ENCODE measurements at places on chromosomes 12 and 14.

DNA sequence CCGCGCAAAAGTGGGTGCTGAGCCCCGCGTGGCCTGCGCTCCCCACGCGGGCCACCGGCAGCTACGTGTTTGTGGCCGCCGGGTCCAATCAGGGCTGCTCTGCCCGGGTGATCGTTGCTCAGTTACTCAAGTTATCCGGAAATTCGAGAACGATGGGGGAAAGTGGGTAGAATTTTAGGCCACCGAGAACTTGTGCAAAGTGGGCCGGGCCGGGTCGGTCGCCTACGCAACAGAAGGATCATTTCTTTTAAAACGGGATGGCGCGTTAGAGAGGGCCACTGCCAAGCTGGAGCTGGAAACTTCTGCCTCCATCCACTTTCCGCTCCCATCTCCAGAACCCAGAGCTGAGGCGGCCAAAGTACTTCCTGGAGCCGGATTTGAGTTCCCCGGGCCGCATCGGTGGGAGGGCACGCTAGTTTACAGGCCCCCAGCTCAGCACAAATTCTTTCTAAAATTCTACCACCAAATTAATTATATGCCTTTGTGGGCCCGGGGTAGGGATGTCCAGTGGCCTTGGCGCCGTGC is 3.5 kb downstream of the RFX4 start:
- no peak for DNase-seq

DNA sequence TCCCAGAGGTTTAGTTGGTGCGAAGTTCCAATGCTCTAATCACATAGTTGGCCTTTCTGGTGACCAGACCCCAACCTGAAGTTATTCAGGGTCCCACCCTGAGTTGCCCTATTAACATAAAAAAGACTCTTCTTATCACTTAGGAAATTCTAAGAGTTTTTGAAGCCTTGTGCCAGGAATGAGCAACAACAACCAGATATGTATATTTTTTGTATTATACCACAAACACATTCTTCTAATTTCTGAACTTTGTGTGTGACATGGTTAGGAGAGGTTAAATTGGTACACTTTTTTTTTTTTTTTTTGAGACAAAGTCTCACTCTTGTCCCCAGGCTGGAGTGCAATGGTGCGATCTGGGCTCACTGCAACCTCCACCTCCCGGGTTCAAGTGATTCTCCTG is 320.4 kb upstream of the PDE3A start:
- no peak for DNase-seq

DNA sequence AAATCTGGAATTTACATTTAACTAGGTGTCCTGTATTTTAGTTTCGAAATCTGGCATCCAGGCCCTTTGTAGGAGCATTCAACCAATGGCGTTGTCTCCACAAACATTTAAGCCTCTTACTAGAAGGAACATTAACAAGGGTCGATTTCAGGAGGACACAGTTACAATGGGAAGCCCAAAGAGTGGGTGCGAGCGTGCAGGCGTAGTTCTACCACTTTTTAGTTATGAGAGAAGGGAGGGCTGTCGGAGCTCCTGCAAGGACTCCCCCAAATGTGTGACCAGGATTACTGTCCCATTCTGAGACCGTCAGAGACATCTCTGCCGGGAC is 365 bp upstream of the ABHD4 start:
- no peak for DNase-seq

DNA sequence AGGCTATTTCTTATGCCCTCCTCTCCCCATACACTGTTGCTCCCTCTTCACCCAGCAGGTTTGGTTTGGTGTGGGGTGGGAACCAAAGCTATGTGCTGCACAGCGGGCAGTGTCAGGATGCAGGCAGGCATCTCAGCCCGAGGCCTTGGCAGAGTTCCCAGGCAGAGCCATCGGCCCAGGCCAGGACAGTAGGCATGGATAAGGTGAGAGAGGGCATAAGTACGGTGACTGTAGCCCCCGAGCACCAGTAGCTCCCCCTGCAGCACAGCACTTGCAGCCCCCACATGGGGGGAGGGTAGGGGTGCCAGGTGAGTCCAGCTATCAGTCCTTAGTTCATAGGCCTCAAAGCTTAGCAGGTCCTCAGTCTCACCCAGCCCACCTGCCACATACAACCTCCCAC is 7.2 kb downstream of the KLHL33 start:
- no peak for DNase-seq

GRCh38 chr14:24376448-24377070 is 8.6 kb downstream of the NFATC4 start:
- DNase-seq, result no peak

DNA sequence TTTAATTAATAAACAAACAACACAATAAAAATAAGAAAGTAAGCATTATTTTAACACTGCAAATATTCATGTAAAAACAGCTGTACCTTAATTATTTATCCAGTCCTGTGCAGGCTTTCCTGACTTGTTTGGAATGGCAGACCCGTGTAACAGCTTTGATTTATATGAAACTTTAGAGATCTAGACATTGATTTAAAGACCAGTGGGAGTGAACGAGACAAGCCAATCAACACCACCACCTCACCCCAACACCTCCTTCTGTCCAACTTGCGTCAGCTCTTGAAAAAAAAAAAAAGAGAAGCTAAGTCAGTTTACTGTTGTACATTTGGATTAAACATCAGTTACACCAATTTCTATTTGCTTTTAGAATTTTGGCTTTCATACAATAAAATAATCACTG is 22.3 kb downstream of the SLC38A4 start:
- no peak for DNase-seq

DNA sequence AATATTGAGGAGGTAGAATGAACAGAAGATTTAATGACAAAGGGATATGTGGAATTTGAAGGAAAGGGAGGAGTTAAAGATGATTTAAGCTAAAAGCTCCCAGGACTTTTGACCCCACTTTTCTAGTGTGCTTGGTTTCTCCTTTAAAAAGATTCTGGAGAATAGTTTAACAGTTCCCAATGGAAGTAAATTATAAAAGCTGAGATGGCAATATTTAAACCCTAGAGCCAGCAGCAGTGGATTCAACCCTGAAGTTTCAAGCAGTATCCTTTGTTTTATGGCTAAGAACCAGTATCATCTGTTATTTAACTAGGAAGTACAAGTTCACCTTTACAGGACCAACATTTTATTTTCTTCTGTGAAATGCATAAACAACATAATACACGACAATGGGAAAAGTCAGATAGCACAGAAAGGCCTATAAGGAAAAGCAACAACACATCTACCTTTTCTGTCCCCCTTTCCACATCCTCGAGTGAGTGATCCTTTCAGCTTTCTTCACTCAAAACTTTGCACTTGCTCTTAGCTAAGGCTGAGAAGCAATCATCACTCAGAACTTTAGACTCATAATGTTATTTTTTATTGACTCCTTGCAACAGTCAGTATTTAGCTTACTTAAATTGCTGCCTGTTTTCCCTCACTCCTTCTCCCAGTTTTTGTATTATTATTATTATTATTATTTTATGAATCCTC is 264.5 kb downstream of the FBXL14 start:
- no peak for DNase-seq

DNA sequence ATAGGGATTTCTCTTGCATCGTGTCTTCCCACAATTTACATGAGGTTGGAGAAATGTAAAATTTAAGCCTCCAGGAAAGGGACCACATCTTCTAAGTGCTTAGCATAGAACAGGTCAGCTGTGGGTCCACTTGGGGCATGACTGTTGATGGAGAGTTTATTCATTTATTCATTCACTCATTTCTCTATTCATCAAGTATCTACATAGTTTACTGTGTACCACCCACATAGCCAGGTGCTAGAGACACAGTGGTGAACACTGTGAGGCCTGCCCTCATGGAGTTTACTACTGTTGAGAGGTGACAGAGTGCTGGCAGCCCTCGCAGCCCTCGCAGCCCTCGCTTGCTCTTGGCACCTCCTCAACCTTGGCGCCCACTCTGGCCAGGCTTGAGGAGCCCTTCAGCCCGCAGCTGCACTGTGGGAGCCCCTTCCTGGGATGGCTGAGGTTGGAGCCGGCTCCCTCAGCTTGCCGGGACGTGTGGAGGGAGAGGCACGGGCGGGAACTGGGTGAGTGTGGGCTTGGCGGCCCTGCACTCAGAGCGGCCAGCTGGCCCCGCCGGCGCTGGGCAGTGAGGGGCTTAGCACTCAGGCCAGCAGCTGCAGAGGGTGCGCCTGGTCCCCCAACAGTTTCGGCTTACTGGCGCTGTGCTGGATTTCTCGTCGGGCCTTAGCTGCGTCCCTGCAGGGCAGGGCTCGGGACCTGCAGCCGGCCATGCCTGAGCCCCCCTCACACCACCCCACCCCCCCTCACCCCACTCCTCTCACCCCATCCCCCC is 1.7 kb upstream of the JPH4 start:
- DNase-seq, result no peak

Data from A549 (cell line).